ENCODE measurements at places on chromosomes 12 and 14. TPM values are rescaled to one million over a fixed set of nuclear protein-coding genes. Genes with fewer than 3 reads are reported as not detected.

KLRG1 gene
- polyA plus RNA-seq, result 3.0 TPM

- DNase-seq, result no peak
Observed at GRCh38 chr14:105305345-105305744, 4.5 kb upstream of the BRF1 start.

GRCh38 chr12:119301379-119301778 is 33.1 kb upstream of the CCDC60 start:
- no peak for DNase-seq

C12orf60 gene
- polyA plus RNA-seq, result 6.2 TPM

DNA sequence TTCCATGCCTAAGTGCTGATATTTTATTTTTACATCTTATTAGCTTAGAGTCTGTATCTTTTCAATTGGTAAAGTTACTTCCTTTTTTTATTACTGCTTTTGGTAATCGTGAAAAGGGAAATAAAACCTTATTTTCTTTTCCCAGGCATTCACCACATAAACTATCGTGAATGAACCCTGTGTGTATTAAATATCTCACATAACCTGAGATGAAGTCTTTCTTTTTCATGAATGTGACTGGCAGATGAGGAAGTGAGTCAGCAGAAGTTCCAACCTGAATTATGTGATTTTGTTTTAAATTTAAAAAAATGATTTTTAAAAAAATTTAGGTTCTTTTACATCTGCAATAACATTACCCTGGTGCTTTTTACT is 26.0 kb downstream of the MYBPC1 start:
- DNase-seq, result no peak

GZMH gene
- 0.24 TPM for polyA plus RNA-seq

Measured in right renal cortex interstitium (tissue), 3 donors.